ENCODE measurements at places on chromosomes 5 and 9. TPM values are rescaled to one million over a fixed set of nuclear protein-coding genes. Genes with fewer than 3 reads are reported as not detected.
A peak's percentile ranks its signal among the peaks of the same experiment; 100 is the strongest.

DNA sequence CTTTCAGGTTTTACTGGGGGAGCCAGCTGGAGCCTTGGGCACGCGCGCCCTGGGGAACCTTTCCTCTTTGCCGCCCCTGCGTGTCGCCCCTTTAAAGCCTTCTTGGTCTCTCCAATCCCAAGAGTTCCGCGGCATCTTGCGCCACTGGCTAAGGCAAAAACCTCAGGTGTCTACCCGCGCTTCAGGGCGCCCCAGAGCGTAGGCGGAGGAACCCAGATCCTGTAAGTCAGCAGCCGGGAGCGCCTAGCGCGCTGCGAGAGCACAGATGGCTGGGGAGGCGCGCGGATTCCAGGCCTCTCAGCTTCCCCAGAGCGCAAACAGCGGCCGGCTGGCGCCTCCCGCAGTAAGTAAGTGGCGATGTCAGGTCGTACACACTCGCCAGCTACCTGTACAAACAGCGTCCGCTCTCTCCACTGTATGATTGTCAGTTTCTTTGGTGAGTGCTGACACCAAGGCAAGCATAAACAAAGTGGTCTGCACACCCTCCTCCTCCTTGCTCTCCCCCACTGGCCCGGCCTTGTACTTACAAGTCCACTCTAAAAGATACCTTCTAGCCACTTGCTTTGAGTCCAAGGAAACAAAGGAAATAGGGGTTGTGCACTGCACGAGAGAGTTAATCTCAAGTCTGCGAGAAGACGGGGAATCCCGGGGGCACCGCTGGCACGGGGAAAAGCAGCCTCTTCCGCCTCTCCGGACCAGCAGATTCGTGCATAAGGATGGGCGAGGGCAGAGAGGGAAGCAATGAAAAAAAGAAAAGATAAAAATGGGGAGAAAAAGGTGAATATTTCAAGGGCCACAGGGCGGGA lies 2.9 kb downstream of the HTR1A start:
- peak; percentile 15 for DNase-seq

- DNase-seq: no peak
Observed at GRCh38 chr5:135813758-135814157, 20.7 kb upstream of the SLC25A48 start.

CNTNAP3B gene
- 0.88 TPM for total RNA-seq

- no peak for DNase-seq
Observed at GRCh38 chr9:13459071-13459470, 179.6 kb upstream of the MPDZ start.

IL5 gene
- not detected for total RNA-seq

GRCh38 chr5:2023196-2023595 lies 140.5 kb upstream of the IRX4 start:
- DNase-seq: no peak

UNC5A gene
- 1.4 TPM for total RNA-seq

DNA sequence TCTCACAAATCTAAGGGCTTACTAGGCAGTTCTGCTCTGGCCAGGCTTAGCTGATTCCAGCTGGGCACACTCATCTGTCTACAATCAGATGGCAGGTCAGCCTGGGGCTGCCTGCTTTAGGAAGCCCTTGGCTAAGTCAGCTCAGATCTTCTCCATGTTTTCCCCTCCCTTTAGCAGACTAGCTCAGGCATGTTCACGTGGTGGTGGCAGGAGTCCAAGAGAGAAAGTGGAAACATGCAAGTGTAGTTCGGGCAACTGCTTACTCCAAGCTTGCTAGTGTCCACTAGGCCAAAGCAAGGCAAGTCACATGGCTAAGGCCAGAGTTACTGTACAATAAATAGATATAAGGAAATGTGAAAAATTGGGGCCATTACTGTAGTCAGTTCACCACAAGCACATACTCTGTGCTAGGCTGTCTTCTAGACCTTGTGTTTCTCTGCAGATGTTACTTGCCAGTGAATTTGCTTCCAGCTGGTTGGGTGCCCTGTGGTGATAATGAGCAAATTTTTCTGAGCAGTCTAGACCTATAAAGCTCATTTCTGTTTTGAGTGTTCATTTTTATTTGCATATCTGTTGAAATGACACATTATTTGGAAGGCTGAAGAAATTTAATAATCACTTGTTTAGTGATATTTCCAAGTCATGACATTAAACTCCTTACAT lies 38.3 kb downstream of the RECK start:
- peak; percentile 13 for DNase-seq

GRCh38 chr5:15807871-15808270 lies 307.9 kb downstream of the FBXL7 start:
- DNase-seq: peak; percentile 53

GRCh38 chr5:147818290-147818689 lies 13.2 kb downstream of the SPINK1 start:
- no peak for DNase-seq

DNA sequence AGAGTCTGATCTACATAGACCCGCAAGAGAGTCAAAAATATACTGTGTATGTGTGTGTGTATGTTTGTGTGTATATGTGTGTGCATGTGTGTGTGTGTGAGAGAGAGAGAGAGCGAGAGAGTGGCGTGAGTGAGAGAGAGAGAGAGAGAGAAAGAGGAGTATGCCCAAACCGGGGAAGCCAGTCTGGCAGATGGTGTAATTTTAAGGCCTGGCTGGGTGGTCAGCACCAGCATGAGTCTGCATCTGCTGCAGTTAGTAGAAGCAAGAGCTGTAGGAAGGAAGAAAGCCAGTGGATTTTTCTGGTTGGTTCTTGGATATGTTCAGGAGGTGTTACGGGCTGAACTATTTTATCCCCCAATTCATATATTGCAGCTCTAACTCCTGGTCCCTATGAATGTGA lies 75.2 kb downstream of the ACTBL2 start:
- DNase-seq: no peak

DNA sequence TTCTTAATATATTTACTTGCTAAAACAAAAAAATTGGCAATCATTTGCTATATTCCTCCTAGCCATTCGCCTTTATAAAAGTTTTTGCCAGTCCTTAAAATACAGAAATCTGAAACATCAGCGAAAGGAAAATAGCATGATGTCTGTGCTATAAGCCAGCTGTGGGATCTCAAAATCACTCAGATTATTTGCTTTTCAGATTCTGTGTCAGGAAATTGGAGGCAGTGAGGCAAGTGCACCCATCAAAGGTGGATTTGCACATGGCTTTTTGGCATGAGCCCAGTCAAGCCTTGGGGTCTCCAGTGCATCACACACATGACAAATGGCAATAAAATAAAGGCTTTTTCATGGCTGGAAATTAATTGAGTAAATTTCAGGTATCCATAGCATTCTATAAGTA lies 196.8 kb upstream of the DAPK1 start:
- DNase-seq: no peak

- DNase-seq: no peak
Observed at GRCh38 chr5:103541114-103541513, 21.5 kb downstream of the NUDT12 start.

GRCh38 chr5:72380492-72381274 lies 60.5 kb downstream of the PTCD2 start:
- no peak for DNase-seq

PCDHGA4 gene
- 1.8 TPM for total RNA-seq

DNA sequence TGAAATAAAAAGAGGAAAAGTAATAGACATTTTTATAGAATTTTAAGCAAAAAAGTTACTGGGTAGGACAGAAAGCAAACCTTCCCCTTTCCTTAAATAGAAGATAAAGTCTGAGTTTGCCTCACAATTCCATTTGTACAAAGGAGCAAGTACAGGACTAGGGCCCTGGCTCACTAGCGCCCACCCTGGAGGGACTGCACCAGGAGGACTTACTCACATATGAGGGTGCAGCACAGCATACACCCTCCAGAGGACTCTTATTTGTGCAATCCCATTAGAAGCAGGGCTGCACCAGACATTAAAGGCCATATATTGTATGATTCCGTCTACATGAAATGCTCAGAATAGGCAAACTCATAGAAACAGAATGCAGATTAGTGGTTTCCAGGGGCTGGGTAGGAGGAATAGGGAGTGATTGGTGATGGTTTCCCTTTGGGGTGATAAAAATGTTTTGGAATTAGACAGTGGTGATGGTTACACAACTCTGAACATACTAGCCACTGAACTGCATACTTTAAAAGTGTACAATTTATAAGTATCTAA lies 4.5 kb downstream of the REEP5 start:
- peak; percentile 13 for DNase-seq

GRCh38 chr9:124054582-124055227 lies 43.1 kb downstream of the LHX2 start:
- no peak for DNase-seq

DNA sequence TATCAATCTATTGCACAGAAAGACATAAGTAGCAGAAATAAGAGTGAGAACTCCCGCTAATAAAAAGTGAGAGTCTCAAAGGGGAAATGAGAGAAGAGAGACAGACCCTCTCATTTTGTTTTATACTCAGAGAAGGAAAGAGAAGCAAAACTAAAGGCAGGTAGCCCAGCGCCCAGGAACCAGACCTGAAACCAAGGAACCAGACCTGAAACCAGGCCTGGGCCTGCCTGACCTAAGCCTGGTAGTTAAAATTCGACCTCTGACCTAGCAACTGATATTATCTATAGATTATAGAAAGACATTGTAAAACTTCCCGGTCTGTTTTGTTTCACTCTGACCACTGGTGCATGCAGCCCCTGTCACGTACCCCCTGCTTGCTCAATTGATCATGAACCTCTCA lies 134.5 kb upstream of the SEMA6A start:
- no peak for DNase-seq

DNA sequence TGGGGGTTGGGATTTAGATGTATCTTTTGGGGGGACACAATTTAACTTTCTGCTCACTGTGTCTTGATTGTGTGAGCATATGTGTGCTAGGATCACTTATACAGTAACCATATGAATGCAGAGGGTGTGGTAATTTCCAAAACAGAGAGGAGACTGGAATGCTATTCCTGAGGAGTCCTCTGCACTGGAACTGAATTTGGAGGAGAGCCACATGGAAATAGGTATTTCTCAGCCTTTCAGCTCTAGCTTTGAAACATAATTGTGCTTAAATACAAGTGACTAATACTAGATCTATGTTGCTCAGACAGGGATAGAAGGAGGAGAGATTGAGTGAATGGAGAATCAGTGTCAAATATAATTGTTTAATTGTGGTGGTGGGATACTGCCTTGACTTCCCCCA lies 45.5 kb downstream of the FOCAD start:
- no peak for DNase-seq

GRCh38 chr5:68033961-68034571 lies 181.5 kb upstream of the PIK3R1 start:
- peak; percentile 69 for DNase-seq

SREK1IP1 gene
- total RNA-seq: 2.3 TPM

All from cardiac muscle cell (in vitro differentiated cells and primary cell).